ENCODE measurements at places on chromosomes 2 and 18. TPM values are rescaled to one million over a fixed set of nuclear protein-coding genes. Genes with fewer than 3 reads are reported as not detected.

TBC1D8 gene
- 69.1 TPM for total RNA-seq

AFF3 gene
- 0.08 TPM for total RNA-seq

ZC3H6 gene
- 0.58 TPM for total RNA-seq

CYP27C1 gene
- 4.3 TPM for total RNA-seq

MOCOS gene
- 2.7 TPM for total RNA-seq

ALKAL2 gene
- total RNA-seq = not detected
